HT-29 (cell line): ENCODE measurements at places on chromosomes 1 and 21. TPM values are rescaled to one million over a fixed set of nuclear protein-coding genes. Genes with fewer than 3 reads are reported as not detected.

DNA sequence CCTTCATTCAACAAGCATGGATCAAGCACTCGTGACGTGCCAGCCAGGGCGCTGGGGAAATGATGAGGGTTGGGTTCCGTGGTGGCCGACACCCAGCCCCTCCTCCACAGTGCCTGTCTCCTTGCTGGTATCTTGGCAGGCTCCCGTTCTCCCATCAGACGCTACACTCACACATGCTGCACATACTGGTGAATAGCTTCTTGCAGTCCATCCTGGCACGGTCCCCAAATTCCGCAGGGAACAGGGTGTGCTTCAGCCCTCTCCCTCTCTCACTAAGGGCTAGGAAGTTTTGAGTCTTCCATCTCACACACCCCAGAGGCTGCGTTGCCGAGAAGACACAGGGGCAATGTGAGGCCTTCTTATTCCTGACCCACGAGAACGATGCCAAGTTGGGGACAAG, 10.1 kb upstream of the MEF2D start:
- no peak for DNase-seq

GRCh38 chr1:247441606-247442005, 16.3 kb downstream of the OR2B11 start:
- DNase-seq = no peak

DNA sequence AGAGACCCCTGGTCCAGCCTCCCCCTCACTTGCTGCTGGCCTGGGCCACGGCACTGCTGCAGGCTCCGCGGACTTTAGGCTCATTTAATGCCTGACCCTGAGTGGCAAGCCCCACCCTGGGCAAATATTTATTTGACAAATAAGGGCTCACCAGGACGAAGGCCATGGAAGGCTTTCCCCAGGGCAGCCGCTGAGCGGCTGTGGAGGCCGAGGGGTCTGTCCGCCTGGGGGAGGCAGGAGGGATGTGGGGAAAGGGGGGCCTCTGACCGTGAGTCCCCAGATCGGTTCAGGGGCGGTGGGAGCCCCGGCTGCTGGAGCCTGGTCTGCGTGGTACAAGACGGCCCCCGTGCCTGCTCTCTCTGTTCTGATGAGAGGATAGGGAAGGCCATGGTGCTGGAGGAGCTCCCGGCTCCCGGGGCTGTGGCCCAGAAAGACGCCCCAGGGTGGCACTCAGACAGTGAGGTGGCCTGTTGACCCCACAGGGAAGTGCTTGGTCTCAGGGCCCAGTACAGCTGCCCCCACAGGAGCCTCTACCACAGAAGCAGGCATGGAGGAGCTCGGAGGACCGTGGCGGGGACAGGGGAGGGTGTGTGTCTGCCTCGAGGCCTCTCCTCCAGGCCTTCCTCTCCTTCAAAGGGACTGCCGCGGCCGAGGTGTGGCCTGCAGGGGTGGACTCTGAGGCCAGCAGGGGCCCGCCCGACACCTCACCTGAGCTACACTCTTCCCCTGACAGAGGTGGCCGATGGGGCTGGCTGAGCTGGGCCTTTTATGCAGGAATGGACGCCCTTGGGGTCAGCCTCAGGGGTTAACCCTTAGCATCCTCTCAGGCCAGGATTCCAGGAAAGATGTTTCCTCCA, 9.1 kb upstream of the C1orf159 start:
- DNase-seq = peak; percentile 86

- DNase-seq = no peak
Observed at GRCh38 chr1:228022571-228023293, 15.9 kb downstream of the WNT3A start.

- DNase-seq = no peak
Observed at GRCh38 chr1:16243215-16243610, 6.2 kb upstream of the CPLANE2 start.

Gene EPHB2
- 2.0 and 3.3 TPM in 2 replicates for total RNA-seq

- no peak for DNase-seq
Observed at GRCh38 chr1:78370779-78371482, 119.8 kb upstream of the PTGFR start.

DNA sequence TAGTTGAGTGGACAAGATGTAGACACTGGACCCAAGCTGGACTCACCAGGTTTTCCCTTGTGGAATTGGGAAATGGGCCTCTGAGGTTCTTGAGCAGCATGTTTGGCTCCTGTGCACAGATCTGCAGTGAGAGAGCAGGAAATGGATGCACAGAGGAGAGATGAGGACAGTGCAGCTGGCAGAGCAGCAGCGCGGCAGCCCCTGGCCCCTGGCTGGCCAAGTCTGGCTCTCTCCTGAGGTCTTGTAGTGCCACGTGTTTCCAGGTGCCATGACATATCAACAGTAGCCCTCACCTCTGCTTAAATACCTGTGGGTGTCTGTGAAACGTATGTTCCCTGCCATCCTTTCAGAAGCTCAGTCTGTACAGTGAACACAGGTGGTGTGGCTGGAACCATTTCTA, 19.2 kb upstream of the BCL10 start:
- no peak for DNase-seq

Gene SYT14
- not detected in 2 replicates for total RNA-seq

DNA sequence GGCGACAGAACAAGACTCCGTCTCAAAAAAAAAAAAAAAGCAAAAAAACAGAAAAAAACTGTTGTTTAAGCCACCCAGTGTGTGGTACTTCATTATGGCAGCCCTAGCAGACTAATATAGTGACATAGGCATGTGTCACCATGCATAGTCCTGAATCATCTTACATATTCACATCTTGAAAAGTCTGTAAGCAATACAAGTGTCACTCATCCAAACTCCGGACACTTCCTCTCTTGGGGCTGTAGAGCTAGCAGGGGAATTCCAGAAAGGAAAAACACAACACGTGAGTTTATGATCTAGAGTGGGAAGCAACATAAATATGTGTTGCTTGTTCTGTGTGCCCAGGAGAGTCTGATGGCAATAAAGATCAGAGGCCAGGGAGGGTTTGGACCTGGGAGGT, 81.6 kb upstream of the KCNE2 start:
- DNase-seq = no peak

DNA sequence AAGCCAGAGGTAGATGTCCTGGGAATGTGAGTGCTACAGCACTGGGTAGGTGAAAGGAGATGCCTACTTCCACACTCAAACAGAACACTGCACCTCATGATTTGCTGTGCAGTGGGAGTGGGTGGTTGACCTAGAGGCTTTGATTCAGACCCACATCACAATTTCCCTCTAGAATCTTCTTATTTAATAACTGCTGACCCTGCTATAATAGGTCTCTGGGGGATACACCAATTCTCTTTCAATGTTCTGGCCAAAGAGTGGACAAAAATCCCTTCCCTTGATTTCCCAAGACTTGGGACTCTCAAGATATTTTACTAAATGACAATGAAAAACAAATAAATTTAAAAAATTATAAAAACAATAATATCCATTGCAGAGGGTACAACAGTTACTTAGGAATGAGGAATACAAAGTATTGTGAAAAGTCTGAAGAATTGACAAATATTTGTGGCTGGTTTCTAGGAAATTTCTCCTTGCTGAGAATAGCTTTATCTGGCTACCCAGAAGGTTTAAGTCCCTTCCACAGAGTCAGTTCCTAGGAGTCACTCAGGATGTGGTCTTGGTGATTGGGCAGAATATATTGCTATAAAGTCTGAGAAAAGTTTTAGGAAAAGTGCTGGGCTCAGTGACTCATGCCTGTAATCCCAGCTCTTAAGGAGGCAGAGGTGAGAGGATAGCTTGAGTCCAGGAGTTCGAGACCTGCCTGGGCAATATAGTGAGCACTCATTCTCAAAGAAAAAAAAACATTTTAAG, 2.4 kb upstream of the FCGR2A start:
- DNase-seq = no peak

DNA sequence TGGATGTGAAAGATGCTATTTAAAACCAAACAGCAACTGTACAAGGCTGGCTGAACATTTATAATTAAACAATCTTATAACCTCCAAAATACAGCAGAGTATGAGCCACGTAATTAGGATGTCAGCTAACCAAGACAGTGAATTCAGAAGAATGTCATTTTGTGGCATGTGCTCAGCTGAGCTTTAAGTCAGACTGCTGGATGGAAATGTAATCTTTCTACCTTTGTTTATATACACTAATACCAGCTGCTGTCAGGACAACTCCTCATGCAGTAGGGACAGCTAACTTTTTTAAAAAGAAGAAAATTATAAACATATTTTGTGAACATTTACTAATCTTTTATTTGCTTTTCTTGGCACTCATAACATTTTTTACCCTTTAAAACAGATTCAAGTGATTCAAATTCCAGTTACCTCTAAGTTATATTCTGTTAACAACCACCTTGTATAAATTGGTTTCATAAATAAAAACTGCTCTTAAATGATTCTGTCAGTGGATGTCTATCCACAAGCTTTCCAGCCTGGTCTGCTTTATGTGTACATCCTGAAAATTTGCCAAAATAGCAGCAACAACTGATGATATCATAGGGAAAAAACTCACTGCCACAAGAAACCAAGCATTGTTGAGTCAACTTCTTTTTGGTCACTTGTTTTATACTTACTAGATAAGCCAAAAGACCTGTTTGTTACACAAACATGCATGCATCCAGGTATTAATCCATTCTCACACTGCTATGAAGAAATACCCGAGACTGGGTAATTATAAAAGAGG, 36.1 kb downstream of the DPH5 start:
- no peak for DNase-seq

Gene SELENOF
- total RNA-seq = 98.7 and 126 TPM in 2 replicates

Gene CDK18
- 22.2 and 27.6 TPM in 2 replicates for total RNA-seq

DNA sequence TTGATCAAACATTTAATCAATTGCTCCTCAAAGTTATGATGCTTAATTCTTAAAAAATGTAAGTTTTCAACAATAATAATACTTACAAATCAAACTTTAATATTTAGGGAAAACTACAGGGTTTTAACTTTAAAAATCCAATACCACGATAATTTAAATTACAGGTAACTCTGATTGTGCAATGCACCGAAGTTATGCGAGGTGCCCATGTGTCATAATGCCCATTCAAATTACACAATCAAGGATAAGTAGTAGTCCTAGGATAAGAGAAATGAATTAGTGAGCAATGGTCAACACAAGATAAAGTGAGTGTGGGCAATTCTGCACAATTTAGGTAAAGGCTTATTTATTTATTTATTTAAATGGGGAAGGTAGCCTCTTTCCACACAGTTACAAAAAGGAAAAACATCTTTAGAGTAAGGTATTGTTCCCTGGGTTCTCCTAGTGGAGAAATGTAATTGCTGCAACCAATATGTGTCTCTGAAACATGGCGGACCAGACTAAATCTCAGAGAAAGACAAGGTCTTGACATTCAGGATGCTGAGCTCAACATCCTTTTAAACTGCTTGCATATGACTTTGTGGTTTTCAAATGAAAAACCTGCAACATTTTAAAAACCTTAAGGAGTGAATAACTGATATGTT, 164.2 kb downstream of the TTLL7 start:
- no peak for DNase-seq

GRCh38 chr1:204493984-204494280, 673 bp downstream of the PIK3C2B start:
- no peak for DNase-seq

- no peak for DNase-seq
Observed at GRCh38 chr1:225541383-225541782, 111.5 kb downstream of the ENAH start.

- DNase-seq = peak; percentile 34
Observed at GRCh38 chr1:59738152-59738551, 76.6 kb upstream of the HOOK1 start.

Gene B3GALT2
- not detected in 2 replicates for total RNA-seq

Gene POU2F1
- 5.9 and 9.0 TPM in 2 replicates for total RNA-seq

- no peak for DNase-seq
Observed at GRCh38 chr1:166915042-166915441, 39.0 kb upstream of the TADA1 start.

DNA sequence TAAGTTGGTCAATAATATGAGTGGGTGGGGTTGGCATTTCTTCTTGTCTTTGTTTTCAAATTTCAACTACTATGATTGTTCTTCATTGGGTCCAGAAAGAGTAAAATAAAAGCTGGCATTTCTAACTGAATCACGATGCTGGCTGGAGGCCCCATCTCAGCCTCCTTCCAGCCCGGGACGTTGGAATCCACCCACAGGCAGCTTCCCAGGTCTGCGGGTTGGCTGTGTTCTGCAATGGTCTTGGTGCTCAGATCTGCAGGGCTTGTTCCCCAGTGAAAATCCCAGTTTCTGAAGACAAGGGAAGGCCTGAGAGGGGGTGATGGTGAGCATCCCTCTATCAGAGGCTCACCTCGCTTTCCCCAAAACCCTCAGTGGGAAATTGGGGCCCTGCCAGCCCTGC, 54.7 kb upstream of the ARHGEF16 start:
- no peak for DNase-seq

- no peak for DNase-seq
Observed at GRCh38 chr1:234737967-234738314, 128.0 kb upstream of the IRF2BP2 start.

GRCh38 chr21:45579383-45580180, 37.3 kb upstream of the SLC19A1 start:
- no peak for DNase-seq

DNA sequence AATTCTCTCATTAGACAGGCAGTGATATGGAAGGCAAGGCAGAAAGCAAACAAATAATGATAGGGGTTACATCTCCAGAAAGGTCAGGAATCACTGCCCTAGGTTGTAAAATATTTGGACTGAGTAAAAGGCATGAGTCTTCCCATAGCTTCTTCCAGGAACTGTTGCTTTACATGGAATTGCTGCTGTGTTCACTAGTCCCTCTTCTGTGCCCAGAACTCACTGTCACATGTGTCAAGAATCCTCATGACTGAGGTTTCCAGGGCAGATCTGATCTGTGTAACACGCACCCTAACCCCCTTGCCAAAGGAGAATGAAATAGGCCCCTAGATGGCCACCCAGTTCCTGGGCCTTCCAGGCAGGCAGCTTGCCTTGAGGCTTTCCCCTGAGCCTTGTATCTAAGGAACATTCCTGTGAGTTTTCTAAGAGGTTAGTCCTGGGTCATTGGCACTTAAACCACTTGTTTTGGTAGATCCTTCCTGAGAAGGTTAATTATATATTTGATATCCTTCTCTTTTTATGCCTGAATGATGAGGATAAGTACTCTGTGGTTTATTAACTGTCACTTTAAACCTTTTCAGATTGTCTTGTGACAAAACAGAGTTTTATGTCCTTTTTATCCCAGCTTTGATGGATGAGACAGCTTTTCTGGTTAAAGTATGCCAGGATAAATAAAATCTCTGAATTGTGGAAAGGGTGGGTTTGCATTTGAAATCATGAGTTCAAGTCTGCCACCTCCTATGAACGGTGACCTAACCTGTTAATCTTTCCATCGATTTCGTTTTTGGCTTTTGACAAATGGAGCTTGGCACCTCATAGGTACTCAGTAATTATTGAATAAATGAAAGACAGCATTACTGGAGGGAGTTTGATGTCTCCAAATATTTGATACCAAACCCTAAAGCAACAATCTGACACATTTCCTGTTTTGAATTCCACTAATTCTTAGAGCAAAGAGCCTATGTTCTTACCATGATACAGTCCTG, 163.3 kb downstream of the DHRS3 start:
- DNase-seq = no peak

GRCh38 chr1:229907884-229908638, 159.0 kb upstream of the GALNT2 start:
- DNase-seq = no peak

DNA sequence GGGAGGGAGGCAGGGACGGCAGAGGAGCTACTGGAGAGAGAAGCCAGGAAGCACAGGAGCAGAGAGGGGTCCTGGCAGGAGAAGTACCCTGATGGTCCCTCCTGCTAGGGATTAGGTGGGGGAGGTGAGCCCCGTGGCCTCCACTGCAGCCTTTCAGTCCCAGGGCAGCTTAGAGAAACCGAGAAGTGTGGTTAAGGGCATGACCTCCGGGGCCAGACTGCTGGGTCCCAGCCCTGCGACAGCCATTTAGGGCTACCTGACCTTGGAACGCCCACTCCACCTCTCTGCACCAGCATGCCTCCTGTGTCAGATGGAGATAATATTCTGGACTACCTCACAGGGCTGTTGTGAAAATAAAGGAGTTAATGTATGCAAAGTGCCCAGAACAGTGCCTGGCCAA, 47.4 kb downstream of the KCNN3 start:
- no peak for DNase-seq
